ENCODE measurements at places on chromosomes 4 and X. TPM values are rescaled to one million over a fixed set of nuclear protein-coding genes. Genes with fewer than 3 reads are reported as not detected.

The NRK gene
- total RNA-seq: 5.5 TPM

GRCh38 chr4:146062340-146062739 lies 113.2 kb upstream of the LSM6 start:
- H3K36me3 ChIP-seq: no peaks in the 10 kb centered on the region
- no peak overlapping the region for H3K4me3 ChIP-seq
- peaks cover 5% of the 10 kb centered on the region for H3K27me3 ChIP-seq
- no peak for DNase-seq
- H3K27ac ChIP-seq: no peak overlapping the region
- H3K4me1 ChIP-seq: no peaks in the 10 kb centered on the region

The TMPRSS11E gene
- not detected for total RNA-seq

GRCh38 chrX:114181195-114181594 lies 402.7 kb upstream of the HTR2C start:
- H3K4me1 ChIP-seq: no peaks in the 10 kb centered on the region
- H3K36me3 ChIP-seq: no peaks in the 10 kb centered on the region
- H3K4me3 ChIP-seq: no peak overlapping the region
- no peak overlapping the region for H3K27ac ChIP-seq
- no peak for DNase-seq
- H3K27me3 ChIP-seq: peaks cover 8% of the 10 kb centered on the region

GRCh38 chr4:45349859-45350258 lies 623.5 kb upstream of the GNPDA2 start:
- no peaks in the 10 kb centered on the region for H3K27me3 ChIP-seq
- H3K27ac ChIP-seq: no peak overlapping the region
- no peak overlapping the region for H3K4me3 ChIP-seq
- no peak for DNase-seq
- H3K36me3 ChIP-seq: no peaks in the 10 kb centered on the region

The ZFP92 gene
- 0.05 TPM for total RNA-seq

DNA sequence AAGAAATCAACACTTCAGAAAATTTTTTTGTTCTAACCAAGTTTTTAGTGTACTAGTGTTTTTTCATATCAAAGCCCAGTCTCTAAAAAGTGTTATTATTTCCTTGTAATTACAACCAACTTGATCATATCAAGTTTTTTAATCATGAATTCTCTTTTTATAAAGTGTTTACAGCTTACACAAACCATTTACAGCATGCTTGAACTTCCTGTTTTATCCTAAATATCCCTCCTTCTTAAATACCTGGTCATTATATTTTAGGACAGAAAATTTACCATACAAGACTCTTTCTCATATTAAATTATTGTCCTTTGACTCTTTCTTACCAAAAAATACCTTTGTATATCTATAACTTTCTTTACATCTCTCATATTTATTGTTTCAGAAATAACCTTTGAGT lies 89.4 kb upstream of the NPY2R start:
- no peaks in the 10 kb centered on the region for H3K4me1 ChIP-seq
- DNase-seq: no peak
- H3K27ac ChIP-seq: no peak overlapping the region

GRCh38 chrX:30302956-30303355 lies 6.2 kb downstream of the NR0B1 start:
- peaks cover 12% of the 10 kb centered on the region for H3K27me3 ChIP-seq
- no peak overlapping the region for H3K27ac ChIP-seq
- no peak for DNase-seq

GRCh38 chr4:110163327-110164069 lies 34.9 kb downstream of the ELOVL6 start:
- no peaks in the 10 kb centered on the region for H3K36me3 ChIP-seq
- H3K4me1 ChIP-seq: peaks cover 27% of the 10 kb centered on the region
- no peak for DNase-seq
- H3K4me3 ChIP-seq: no peak overlapping the region

GRCh38 chr4:10164877-10165283 lies 48.3 kb upstream of the WDR1 start:
- DNase-seq: no peak
- H3K27me3 ChIP-seq: peaks cover 6% of the 10 kb centered on the region
- H3K27ac ChIP-seq: no peak overlapping the region
- H3K4me3 ChIP-seq: no peak overlapping the region
- H3K4me1 ChIP-seq: peaks cover 13% of the 10 kb centered on the region
- no peaks in the 10 kb centered on the region for H3K36me3 ChIP-seq

DNA sequence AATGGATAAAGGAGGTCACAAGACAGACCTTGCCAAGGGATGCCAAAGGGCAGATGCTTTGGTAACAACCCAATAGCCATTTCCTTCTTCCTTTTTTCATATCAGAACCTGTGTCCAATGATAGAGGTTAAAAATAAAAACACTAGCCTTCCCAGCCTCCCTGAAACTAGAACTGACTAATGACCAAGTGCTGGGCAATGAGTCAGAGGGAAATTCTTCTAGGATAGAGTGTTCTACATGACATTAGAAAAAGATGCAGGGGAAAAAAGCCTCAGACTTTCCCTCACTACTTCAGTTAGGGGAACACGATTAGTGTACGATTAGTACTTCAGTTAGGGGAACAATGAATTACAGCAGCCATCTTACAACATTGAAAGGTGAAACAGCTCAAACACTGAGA lies 29.3 kb upstream of the FAM47C start:
- no peak overlapping the region for H3K4me3 ChIP-seq
- H3K36me3 ChIP-seq: no peaks in the 10 kb centered on the region
- no peak overlapping the region for H3K27ac ChIP-seq
- H3K4me1 ChIP-seq: no peaks in the 10 kb centered on the region

The SH3RF1 gene
- total RNA-seq: 31.8 TPM

DNA sequence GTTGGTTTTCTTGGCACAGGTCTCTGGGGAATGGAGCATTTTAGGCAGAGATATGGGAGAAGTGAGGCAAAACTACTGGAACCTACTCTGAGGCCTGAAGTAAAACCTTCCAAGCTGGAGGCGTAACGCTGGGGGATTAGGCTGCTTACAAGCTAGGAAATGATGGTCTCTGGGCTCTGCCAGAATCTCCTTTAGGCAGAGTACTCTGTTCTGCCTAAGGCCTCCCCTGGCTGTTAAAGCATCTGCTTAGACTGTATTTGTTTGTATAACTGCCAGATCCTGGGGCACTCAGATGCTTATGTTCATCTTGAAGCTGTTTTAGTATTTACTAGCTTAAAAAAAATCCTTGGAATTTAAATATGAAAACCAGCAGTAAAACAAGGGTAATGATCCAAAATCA lies 822.2 kb downstream of the RPA4 start:
- H3K36me3 ChIP-seq: no peaks in the 10 kb centered on the region
- no peak overlapping the region for H3K4me3 ChIP-seq
- no peak overlapping the region for H3K27ac ChIP-seq
- H3K4me1 ChIP-seq: no peaks in the 10 kb centered on the region

- no peaks in the 10 kb centered on the region for H3K27me3 ChIP-seq
- peaks cover 29% of the 10 kb centered on the region for H3K4me1 ChIP-seq
- peak overlapping the region; percentile 20 for H3K27ac ChIP-seq
- H3K36me3 ChIP-seq: no peaks in the 10 kb centered on the region
- no peak for DNase-seq
Measured at GRCh38 chr4:110485452-110485851, 9.5 kb downstream of the ENPEP start.

DNA sequence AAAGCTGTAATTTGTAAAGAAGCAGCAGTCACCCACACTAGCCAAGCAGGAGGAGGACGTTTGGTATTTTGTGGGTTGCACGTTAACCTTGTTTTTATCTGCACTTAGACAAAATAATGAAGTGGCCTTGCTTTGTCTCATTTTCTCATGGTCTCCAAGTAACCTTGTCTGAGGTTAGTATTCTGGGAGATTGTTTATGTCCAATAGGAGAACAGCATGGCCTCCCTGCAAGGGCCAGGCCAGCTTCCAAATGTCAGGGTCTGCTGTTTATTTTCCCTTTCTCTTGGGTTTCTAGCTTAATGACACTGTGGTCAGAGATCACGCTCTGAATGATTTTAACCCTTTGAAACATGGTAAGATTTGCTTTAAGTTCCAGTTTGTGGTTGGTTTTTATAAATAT lies 29.9 kb downstream of the PNMA6E start:
- H3K27me3 ChIP-seq: peaks cover 7% of the 10 kb centered on the region
- no peak overlapping the region for H3K27ac ChIP-seq
- H3K4me3 ChIP-seq: no peak overlapping the region

- peaks cover 3% of the 10 kb centered on the region for H3K36me3 ChIP-seq
- peak within 1 kb of the TSS; percentile 96 for H3K27ac ChIP-seq
- DNase-seq: peak; percentile 89
- H3K4me1 ChIP-seq: peaks cover 32% of the 10 kb centered on the region
- H3K4me3 ChIP-seq: peak within 1 kb of the TSS; percentile 99
Measured at GRCh38 chr4:143336781-143337599, at the start of gene GAB1. Gene GAB1 (plus strand): TSS chr4:143336876. CDS start chr4:143337189, 313 bp downstream.

The GJB1 gene
- total RNA-seq: not detected

The TRIM75 gene
- total RNA-seq: not detected

DNA sequence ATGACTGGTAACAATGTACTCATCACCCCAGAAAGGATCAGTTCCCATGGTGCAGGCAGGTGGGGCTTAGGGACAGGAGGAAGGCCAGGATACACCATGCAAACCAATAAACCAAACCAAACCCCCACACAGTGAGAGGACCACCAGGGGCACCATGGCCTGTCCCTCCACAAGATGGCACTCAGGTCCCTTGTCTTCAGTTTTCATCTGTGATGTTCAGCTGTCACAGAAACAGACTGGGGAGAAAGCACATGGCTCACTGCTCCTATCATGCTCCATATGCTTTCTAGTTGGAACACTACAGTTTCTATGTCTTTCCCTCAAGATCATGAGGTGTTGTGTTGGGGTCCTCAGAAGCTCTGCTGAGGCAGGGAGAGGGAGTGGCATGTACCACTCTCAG lies 10.1 kb downstream of the HS3ST1 start:
- no peaks in the 10 kb centered on the region for H3K4me1 ChIP-seq
- H3K27ac ChIP-seq: no peak overlapping the region
- DNase-seq: no peak

The MRPL1 gene
- total RNA-seq: 28.8 TPM

- H3K4me1 ChIP-seq: no peaks in the 10 kb centered on the region
- H3K4me3 ChIP-seq: no peak overlapping the region
- H3K27ac ChIP-seq: no peak overlapping the region
- no peak for DNase-seq
- H3K36me3 ChIP-seq: no peaks in the 10 kb centered on the region
Measured at GRCh38 chrX:6169407-6169806, 59.3 kb downstream of the NLGN4X start.

GRCh38 chr4:76606645-76607265 lies 171.7 kb downstream of the SHROOM3 start:
- H3K4me1 ChIP-seq: peaks cover 22% of the 10 kb centered on the region
- H3K27ac ChIP-seq: peak overlapping the region; percentile 50
- H3K27me3 ChIP-seq: no peaks in the 10 kb centered on the region
- no peak for DNase-seq
